ENCODE measurements at places on chromosomes 11 and 22. TPM values are rescaled to one million over a fixed set of nuclear protein-coding genes. Genes with fewer than 3 reads are reported as not detected.

GRCh38 chr22:33699176-33699575 is 221.1 kb downstream of the LARGE1 start:
- no peak for DNase-seq

- no peak for DNase-seq
These were observed 937 bp upstream of the C1QTNF6 start for GRCh38 chr22:37188901-37189466.

DNA sequence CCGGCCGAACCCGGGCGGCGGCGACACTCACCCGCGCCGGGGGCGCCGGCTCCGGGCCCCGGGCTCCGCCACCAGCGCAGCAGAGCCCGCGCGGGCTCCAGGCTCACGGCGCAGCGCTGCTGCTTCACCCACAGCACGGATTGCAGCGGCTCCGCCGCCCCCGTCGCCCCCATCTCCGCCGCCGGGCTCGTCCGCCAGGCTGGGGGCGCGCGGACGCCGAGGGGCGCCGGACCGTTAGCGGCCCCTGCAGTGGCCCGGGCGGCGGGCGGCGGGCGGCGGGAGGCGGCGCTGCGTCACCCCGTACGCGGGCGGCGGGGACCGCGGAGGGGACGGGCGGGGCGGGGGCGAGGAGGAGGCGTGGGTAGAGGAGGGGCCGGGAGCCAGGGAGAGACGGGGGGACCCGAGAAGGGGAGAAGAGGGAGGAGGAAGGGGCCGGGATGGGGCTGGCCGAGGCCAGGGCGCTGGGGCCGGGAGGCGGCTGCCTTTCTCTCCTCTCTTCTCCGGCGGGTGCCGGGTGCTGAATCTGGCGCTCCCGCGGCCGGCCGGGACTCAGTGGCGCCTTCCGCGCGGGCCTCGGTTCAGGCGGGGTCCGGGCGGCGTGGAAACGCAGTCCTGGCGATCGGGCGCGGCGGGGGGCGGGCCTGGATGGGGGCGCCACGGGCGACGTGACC is at the start of gene CERK:
CERK (minus strand) TSS at position 277 of the 671 bp plus-strand sequence; CDS start at position 173, 104 bp downstream.
- peak; percentile 92 for DNase-seq

The SLC16A8 gene
- not detected for total RNA-seq

The C11orf97 gene
- total RNA-seq: not detected

Measured in activated CD4-positive, alpha-beta T cell treated with anti-CD3 and anti-CD28 coated beads, Interleukin-2, amount 10 ng/mL, durations not matched to agents 24 days and 14 days (primary cell).